ENCODE measurements at places on chromosomes 6 and 20.

DNA sequence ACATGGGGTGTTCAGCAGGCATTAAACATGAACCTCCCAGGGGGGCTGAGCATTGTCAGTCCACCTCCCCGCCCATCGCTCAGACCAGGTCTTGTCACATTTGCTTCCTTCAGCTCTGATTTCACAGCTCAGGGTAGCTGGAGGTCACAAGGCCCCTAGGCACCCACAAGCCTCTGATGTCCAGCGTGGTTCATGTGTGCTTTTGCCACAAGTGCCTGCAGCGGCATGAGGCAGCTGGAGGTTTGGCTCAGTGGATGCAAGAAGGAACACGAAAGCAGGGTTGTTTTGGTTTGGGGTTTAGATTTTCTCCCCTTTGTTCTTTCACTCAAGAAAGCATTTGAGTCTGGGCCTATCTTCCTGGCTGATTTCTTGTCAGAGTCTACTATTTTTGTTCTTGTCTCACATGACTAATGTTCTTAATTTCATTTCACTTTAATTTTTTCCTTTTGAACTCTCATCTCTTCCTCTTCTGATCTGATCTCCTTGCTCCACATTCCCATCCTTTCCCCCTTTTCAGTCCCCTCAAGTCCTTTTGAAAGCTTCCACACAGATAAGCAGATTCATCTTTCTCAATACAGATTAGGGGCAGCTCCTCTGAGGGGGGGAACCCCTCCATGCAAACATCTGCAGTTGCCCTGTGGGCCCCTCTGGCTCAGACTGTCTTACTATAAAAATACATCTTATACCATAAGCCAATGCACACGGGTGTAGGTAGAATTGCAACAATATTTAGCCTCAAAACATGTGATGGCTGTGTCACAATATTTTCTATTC lies 68.1 kb upstream of the CEP85L start:
- peak; percentile 26 for DNase-seq

- no peak for DNase-seq
Measured at GRCh38 chr20:32229251-32229747, 21.6 kb downstream of the POFUT1 start.

DNA sequence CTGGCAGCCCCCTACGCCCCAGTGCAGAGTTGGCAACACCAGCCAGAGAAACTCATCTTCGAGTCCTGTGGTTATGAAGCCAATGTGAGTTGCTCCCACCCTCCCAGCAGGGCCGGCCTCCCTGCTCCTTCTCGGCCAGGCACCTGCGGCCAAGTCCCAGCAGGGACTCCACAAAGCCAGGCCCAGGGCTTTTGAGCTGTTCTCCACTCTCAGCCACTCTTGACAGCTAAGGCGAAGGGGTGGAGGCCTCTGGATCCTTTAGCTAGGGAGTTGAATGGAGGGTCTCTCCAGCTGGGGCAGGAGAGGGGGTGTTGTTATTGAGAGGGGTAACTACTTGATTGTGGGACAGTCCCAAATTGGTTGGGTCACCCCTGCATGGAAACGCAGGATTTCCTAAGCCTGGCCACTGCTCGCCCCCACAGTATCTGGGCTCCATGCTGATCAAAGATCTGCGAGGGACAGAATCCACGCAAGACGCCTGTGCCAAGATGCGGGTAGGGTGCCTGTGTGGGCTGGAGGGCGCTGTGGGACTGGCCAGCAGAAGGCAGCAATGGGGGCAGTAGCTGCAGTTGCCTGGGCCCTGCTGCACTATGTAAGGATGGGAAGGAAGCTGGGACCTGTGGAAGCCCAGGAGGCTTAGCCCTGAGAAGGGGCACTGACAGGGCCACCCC lies 58.3 kb downstream of the TCP11 start:
- no peak for DNase-seq

GRCh38 chr6:3226481-3227362 lies 731 bp downstream of the TUBB2B start:
- no peak for DNase-seq

DNA sequence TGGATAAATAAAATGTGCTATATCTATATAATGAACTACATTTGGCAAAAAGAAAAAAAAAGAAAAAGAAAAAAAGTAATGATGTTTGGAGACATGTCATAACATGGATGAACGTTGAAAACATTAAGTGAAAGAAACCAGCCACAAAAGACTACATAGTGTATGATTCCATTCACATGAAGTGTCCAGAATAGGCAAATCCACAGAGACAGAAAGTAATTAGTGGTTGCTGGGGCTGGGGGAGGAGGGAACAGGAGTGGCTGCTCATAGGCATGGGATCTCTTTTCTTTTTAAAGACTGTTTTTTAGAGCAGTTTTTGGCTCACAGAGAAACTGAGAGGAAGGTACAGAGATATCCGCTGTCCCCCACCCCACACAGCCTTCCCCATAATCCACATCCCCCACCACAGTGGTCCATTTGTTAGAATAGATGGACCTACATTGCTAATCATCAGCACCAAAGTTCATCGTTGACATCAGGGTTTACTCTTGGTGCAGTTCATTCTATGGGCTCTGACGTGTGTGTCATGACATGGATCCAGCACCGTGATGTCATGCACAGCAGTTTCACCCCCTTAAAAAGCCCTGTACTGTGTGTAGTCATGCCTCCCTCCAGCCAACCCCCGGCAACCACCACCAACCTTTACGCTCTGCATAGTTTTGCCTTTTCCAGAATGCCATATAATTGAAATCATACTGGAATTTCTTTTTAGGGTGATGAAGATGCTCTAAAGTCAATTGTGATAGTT lies 240.9 kb upstream of the RREB1 start:
- no peak for DNase-seq

DNA sequence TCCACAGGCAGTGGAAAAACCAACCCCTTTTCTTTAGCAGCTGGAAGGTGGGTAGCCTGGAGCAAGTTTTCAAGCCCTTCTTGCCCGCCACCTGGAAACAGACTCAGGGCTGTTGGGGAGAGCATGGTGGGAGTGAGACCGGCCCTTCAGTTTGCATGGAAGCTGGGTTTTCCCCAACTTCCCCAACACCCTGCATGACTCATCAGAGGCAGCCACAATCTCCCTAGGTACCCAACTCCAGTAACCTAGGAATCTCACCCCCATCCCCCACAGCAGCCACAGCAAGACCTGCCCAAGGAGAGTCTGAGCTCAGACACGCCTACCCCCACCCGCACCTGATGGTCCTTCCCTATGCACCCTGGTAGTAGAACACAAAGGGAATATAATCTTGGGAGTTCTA lies 86.3 kb upstream of the IRAK1BP1 start:
- no peak for DNase-seq

DNA sequence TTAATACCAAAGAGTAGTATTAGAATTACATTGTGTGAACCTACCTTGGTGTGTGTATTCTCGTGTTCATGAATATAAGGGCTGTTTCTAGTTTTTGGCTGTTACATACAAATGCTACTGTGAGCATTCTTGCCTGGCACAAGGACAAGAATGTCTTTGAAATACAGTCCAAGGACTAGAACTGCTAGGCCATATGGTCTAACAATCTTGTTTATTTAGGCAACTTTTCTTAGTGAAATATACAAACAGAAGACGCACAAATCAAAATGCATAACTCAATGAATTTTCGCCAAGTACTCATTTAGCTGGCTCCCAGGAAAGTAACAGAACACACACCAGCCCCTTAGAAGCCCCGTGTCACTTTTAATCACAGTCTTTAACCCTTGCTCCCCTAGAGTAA lies 28.5 kb downstream of the KDM1B start:
- no peak for DNase-seq

- no peak for DNase-seq
Measured at GRCh38 chr20:50193836-50194421, 3.3 kb downstream of the CEBPB start.

DNA sequence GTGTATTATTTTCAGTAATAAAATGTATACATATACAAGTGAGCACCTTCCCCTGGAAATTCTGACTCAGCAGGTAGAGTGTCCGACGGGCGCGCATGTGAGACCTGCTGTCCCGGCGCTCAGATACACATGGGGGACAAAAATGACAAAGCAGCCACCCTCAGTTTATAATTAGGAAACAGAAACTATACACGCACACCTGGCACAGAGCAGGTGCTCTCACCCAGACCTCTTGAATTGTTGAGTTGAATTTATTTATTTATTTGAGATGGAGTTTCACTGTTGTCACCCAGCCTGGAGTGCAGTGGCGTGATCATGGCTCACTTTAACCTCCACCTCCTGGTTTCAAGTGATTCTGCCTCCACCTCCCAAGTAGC lies 180.4 kb downstream of the ZDHHC14 start:
- no peak for DNase-seq

DNA sequence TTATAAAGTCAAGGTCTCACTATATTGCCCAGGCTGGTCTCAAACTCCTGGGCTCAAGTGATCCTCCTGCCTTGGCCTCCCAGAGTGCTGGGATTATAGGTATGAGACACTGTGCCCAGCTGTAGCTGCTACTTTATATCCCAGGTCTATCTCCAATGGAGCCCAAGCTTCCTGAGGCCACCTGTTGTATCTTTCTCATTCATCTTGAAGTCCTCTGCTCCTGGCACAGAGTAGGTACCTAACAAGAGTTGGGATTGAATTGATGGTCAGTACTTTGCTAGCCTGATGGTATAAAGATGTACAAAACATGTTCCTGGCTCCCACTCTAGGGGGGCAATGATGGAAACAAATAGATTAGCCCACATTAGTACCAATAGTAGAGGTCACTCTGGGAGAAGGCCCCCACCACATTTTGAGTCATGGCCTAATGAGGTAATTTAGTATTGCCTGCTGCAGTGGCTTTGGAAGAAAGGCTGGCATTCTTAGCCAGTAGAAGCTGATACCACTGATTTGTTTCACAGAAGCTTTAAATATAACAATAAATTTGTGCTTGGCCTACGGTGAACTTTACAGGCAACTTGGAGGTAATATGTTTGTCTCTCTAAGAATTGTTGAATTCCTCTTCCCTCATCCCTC lies 5.4 kb downstream of the PTPN1 start:
- no peak for DNase-seq

DNA sequence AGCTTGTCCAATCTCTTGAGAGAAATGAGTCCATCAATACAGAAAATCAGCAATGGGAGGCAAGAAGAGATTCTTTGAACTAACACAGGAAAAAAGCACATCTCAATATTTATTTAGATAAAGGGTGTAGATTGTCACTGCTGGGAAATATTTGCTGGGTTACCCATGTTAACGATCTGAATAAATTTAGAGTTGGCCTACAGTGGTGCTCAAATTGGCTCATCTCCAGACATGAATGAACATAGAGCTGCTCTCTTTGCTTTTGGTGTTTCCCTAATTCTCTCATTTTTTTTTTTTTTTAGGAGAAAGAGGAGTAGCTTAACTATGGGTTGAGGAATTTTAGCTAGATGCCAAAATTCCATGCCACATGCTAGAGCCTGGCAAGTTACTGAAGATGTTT lies 471.2 kb downstream of the PKHD1 start:
- DNase-seq: no peak

DNA sequence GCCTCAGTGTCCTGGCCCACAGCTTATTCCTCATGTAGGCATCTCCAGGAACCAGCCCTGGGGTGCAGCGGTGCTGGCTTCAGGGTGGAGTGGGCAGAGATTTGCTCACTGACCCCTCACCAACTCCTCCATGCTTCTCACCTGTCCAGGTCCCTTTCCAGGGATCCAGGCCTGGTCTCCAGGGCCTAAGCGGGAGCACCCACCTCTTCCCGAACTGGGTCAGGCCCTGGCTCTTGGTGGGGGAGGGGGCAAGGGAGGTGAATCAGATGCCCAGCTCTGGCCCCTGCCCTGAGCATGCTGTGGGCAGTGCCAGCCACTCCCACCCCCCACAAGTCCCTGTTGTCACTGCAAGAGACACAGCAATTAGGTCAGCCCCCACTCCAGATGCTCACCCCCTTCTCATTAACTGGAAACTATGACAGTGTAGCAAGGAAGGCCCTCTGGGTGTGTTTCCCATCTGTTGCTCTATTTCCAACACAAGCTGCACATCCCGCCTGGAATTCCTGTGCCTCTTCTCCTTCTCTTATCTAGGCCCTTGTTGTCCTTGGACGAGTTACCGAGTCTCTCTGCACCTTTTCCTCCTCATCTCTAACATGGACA lies 37.0 kb downstream of the MDFI start:
- no peak for DNase-seq

GRCh38 chr20:23334111-23334510 lies 16.5 kb upstream of the NXT1 start:
- no peak for DNase-seq

DNA sequence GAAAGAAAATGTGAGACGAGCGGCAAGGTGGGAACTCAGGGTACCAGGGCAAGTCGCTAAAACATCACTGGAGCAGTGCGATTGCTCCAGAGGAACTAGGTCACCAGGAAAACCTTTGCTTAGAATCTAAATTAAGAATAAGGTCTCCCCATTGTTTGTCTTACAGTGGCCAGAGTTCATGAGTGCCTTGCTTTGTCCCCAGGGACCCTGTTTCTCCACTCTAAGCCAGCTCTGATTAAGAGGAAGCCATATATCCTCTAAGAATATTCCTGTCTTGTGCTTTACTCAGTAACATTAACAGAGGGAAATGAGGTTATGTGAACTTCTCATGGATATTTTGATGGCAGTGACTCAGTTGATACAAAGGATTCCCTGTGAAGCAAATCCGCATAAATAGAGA lies 305.8 kb downstream of the CD83 start:
- no peak for DNase-seq

GRCh38 chr20:9978397-9979004 lies 56.3 kb upstream of the ANKEF1 start:
- DNase-seq: peak; percentile 72

DNA sequence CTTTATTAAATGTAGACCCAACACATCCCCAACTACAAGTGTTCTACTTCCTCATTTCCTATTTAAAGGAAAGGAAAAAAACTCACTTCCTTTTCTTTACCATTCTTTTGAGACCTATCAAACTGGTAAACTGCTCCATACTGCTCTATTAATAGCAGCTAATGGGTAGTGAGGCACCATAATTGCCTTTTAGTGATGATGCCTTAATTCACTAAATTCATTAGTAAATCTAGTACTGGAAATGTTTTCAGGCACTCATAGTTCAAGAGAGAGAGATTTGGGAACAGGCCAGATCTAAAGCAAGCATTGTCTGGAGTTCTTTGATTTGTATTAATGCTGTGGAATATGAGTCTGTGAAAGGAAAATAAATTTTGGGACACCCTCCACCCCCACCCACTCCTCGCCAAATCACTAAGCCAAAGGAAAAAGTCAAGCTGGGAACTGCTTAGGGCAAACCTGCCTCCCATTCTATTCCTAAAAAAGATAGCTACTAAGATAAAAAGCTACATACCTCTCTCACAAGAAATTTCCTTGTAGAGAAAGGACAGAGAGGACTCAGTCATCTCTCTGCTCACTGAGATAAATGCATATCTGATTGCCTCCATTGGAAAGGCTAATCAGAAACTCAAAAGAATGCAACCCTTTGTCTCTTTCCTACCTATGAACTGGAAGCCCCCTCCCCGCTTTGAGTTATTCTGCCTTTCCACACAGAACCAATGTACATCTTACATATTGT lies 13.6 kb upstream of the IBTK start:
- no peak for DNase-seq

- no peak for DNase-seq
Measured at GRCh38 chr6:37555040-37555781, 55.5 kb upstream of the CCDC167 start.

DNA sequence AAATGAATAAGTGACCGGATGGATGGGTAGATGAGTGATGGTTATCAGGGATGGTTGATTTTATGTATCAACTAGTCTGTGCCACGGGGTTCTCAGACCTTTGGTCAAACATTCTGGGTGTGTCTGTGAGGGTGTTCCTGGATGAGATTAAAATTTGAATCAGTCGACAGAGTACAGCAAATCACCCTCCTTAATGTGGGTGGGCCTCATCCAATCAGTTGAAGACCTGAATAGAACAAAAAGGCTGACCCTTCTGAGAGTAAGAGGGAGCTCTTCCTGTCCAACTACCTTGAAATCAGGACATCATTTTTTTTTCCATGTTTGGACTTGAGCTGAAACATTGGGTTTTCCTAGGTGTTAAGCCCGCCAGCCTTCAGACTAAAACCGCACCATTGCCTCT lies 136.4 kb upstream of the ATXN1 start:
- no peak for DNase-seq

Data from CD4-positive, alpha-beta T cell treated with Interleukin-1 beta for 1 hour (primary cell).